Peyer's patch (tissue), 4 donors: ENCODE measurements at places on chromosomes 12 and 14. TPM values are rescaled to one million over a fixed set of nuclear protein-coding genes. Genes with fewer than 3 reads are reported as not detected.
A peak's percentile ranks its signal among the peaks of the same experiment; 100 is the strongest.

The DHRS1 gene
- 59.5 TPM for total RNA-seq

The NKX2-8 gene
- total RNA-seq: not detected

The MGP gene
- 116 TPM for total RNA-seq

The CD9 gene
- 142 TPM for total RNA-seq

DNA sequence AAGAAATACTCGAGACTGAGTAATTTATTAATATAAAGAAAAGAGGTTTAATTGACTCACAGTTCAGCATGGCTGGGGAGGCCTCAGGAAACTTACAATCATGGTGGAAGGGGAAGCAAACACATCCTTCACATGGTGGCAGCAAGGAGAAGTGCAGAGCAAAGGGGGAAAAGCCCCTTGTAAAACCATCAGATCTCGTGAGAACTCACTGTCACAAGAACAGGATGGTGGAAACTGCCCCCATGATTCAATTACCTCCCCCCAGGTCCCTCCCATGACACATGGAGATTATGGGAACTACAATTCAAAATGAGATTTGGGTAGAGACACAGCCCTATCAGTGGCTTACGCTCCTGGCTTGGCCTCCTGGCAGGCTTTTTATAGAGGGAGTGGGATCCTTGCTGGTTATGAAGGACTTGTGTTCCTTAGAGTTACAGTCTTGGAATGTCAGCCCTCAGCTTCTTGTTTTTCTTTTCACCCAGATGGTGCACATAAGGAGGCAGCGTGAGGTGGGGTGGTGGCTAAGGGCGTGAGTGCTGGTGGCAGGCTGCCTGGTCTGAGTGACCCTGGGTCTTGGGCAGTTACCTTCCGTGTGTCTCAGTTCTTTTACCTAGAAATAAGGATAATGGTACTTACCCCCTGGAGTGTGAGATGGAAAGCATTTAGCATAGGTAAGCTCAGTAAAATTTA lies 25.7 kb downstream of the TRAF3 start:
- no peak overlapping the region for H3K4me3 ChIP-seq
- H3K27me3 ChIP-seq: no peaks in the 10 kb centered on the region
- DNase-seq: no peak
- no peak overlapping the region for H3K27ac ChIP-seq
- H3K4me1 ChIP-seq: peaks cover 20% of the 10 kb centered on the region
- H3K36me3 ChIP-seq: no peaks in the 10 kb centered on the region

DNA sequence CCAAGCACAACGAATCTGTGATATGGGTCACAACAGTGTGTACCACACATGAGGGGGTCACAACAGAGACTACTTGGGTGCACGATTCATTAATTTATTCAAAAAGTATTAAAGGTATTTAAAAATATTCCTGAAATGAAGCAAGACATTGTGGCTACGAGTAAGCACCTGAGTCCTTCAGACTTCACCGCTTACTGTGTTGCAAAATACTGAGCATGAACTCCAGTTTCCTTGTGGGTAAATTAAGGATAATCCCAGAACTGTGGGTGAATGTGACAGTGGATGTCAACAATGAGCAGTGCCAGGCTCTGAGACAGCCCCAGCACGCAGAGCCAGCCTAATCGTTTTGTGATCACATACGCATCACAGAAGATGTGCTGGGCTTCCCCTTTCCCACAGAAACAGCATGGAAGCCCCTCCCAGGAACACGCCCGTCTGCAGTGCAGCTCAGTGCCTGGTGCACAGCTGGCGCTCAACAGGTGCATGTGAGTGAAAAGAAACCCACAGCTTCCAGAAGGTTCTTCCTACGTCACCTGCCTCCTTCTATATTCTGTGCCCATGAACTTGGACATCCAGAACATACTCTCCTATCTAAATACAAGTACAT lies 29.1 kb downstream of the CDC42BPB start:
- no peak overlapping the region for H3K4me3 ChIP-seq
- no peaks in the 10 kb centered on the region for H3K36me3 ChIP-seq
- DNase-seq: peak; percentile 20
- H3K27ac ChIP-seq: no peak overlapping the region
- no peaks in the 10 kb centered on the region for H3K27me3 ChIP-seq

DNA sequence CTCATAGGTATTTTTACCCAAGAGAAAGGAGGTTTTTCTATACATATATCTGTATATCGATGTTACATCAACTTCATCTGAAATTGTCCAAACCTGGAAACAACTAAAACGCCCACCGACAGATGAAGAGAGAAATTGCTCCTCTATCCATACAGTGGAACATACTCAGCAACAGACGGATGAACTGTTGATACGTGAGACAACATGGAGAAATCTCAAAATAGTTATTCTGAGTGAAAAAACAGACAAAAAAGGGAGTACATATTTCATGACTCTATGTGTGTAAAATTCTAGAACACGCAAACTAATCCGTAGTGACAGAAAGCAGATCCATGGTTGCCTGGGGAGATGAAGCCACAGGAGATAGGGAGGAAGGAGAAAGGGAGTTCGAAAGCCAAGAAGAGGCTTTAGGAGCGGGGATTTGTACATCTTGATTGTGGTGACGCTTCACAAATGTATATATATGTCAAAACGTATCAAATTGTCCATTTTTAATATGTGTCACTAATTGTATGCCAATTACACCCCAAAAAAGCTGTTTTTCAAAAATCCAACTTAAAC lies 37.6 kb upstream of the C14orf180 start:
- DNase-seq: no peak
- no peaks in the 10 kb centered on the region for H3K36me3 ChIP-seq
- no peaks in the 10 kb centered on the region for H3K4me1 ChIP-seq
- H3K27ac ChIP-seq: no peak overlapping the region

DNA sequence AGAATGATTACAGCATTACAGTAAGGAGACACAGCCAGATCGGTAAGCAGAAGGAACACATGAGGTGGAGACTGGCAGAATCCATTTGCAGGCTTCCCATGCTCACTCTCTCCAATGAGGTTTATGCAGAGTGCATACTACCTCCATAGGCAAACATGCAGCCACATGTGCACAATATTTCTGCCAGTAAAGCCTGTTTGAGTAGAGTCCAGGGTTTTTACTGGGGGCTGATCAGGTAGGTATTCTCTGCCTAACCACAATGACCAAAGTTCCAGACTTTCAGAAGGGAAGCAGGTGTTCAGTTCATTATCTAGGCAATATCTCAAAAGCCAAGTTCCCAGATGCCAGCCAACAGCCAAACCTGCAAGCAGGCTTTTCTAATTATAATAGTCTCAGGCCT lies 31.1 kb downstream of the INTS13 start:
- no peaks in the 10 kb centered on the region for H3K27me3 ChIP-seq
- no peak overlapping the region for H3K4me3 ChIP-seq
- H3K27ac ChIP-seq: no peak overlapping the region
- DNase-seq: no peak

GRCh38 chr14:90755661-90756304 lies 60.4 kb downstream of the TTC7B start:
- H3K4me3 ChIP-seq: no peak overlapping the region
- H3K27ac ChIP-seq: no peak overlapping the region
- no peaks in the 10 kb centered on the region for H3K36me3 ChIP-seq
- H3K4me1 ChIP-seq: peaks cover 10% of the 10 kb centered on the region
- DNase-seq: no peak

- no peak overlapping the region for H3K4me3 ChIP-seq
- no peaks in the 10 kb centered on the region for H3K27me3 ChIP-seq
- no peak for DNase-seq
- no peaks in the 10 kb centered on the region for H3K4me1 ChIP-seq
- H3K27ac ChIP-seq: no peak overlapping the region
- no peaks in the 10 kb centered on the region for H3K36me3 ChIP-seq
These were observed 34.2 kb upstream of the PLBD1 start for GRCh38 chr12:14601692-14602478.

GRCh38 chr12:6039894-6040601 lies 84.4 kb downstream of the VWF start:
- no peaks in the 10 kb centered on the region for H3K4me1 ChIP-seq
- no peaks in the 10 kb centered on the region for H3K36me3 ChIP-seq
- DNase-seq: peak; percentile 30
- H3K27me3 ChIP-seq: no peaks in the 10 kb centered on the region

DNA sequence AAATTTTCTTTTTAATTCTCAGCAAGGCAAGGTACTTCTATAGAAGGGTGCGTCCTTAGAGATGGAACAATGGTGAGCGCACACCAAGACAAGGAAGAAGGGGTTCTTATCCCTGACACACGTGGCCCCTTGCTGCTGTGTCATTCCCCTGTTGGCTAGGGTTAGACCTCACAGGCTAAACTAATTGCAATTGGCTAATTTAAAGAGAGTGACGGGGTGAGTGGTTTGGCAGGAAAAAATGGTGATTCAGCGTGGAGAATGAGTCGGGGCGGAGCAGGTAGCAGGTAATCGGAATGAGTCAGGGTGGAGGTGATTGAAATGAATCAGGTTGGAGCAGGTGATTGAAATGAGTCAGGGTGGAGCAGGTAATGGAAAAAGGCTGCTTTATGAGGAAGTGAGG lies 36.3 kb upstream of the HECTD1 start:
- H3K27me3 ChIP-seq: no peaks in the 10 kb centered on the region
- H3K36me3 ChIP-seq: no peaks in the 10 kb centered on the region
- no peak overlapping the region for H3K4me3 ChIP-seq
- no peak for DNase-seq
- no peak overlapping the region for H3K27ac ChIP-seq

DNA sequence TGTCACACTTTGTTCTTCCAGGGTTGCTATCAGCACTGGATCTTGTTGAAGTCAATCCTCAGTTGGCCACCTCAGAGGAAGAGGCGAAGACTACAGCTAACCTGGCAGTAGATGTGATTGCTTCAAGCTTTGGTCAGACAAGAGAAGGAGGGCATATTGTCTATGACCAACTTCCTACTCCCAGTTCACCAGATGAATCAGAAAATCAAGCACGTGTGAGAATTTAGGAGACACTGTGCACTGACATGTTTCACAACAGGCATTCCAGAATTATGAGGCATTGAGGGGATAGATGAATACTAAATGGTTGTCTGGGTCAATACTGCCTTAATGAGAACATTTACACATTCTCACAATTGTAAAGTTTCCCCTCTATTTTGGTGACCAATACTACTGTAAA lies 23.7 kb downstream of the VTI1B start:
- no peak overlapping the region for H3K27ac ChIP-seq
- no peak overlapping the region for H3K4me3 ChIP-seq
- no peaks in the 10 kb centered on the region for H3K27me3 ChIP-seq
- H3K36me3 ChIP-seq: no peaks in the 10 kb centered on the region
- DNase-seq: no peak

DNA sequence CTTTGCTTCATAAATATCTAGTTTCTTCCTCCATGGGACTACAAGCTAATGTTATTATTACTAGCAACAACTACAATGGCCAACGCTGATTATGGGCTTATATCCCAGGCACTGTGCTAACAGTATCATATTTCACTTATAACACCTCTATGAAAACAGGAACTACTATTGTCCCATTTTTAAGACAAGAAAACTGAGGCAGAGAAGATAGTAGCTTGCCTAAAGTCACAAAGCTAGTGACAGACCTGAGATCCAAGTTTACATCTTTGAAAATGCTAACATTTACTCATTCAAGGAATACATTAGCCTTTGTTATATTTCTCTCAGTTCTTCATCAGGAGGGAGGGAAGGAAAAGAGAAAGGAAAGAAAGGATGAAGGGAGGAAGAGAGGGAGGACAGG lies 32.8 kb downstream of the GIT2 start:
- DNase-seq: no peak
- no peak overlapping the region for H3K27ac ChIP-seq
- H3K36me3 ChIP-seq: peaks cover 49% of the 10 kb centered on the region
- H3K27me3 ChIP-seq: no peaks in the 10 kb centered on the region
- no peaks in the 10 kb centered on the region for H3K4me1 ChIP-seq

DNA sequence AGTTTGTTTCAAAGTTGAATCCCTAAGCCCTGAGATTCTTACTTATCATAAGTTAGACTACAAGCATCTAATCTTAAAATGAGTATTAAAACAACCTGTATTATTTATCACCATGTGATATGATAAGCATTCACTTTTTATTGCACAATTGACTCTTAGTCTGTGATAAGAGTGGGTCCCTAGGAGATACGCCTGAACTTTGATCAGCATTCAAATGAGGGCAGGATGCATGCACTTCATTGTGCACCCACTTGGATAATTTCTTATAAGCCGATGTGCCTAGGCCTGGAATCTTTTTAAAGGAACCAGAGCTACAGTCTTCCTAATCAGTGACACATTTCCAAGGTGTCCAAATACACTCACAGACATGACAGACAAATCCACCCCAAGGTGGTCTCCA lies 31.4 kb upstream of the SPTLC2 start:
- no peaks in the 10 kb centered on the region for H3K27me3 ChIP-seq
- no peak overlapping the region for H3K4me3 ChIP-seq
- H3K27ac ChIP-seq: peak overlapping the region; percentile 8
- H3K4me1 ChIP-seq: no peaks in the 10 kb centered on the region
- DNase-seq: no peak

DNA sequence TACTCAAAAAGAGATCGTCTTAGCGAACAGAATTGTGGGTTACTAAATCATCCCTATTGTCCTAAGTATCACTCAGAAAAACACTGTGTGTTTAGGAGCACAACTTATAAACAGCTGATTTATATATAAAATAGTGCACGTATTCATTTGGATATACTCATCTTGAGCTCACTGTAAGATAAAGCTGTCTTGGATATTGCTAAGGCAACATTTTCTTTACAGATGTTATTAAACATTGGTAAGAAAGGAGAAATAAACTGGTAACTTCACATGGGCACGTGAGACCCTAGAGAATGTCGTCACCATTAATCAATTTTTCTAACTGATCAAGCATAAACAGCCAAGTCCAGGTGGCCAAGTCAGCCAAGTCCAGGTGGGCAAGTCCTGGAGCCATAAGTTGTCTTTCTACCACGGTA lies 1.7 kb downstream of the PAWR start:
- no peaks in the 10 kb centered on the region for H3K36me3 ChIP-seq
- peak overlapping the region; percentile 86 for H3K27ac ChIP-seq
- peak overlapping the region; percentile 80 for H3K4me3 ChIP-seq
- DNase-seq: no peak
- H3K27me3 ChIP-seq: no peaks in the 10 kb centered on the region

DNA sequence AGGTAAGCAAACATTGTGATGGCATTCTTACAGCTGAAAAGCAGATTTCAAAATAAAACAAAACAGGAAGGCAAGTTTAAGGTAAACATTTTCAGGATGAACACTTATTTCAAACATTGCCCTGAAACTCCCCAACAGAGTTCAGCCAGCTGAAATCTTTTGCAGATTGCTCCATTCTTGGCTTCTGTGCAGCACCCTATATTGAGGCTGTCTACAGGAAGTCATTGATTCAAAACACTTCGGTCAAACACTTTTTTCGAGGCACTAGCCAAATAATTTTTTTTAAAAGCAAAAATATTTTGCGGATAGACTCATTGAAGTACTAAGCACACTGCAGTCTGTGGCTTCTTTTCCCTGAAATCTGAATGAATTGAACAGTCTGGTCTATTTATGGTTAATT lies 318.1 kb upstream of the PDE3A start:
- H3K36me3 ChIP-seq: no peaks in the 10 kb centered on the region
- no peaks in the 10 kb centered on the region for H3K4me1 ChIP-seq

- no peaks in the 10 kb centered on the region for H3K36me3 ChIP-seq
- DNase-seq: no peak
- H3K4me3 ChIP-seq: no peak overlapping the region
- no peaks in the 10 kb centered on the region for H3K27me3 ChIP-seq
- no peaks in the 10 kb centered on the region for H3K4me1 ChIP-seq
- H3K27ac ChIP-seq: no peak overlapping the region
These were observed 191.7 kb upstream of the LHX5 start for GRCh38 chr12:113663396-113663795.
